Posterior cingulate gyrus (tissue), 11 donors: ENCODE measurements at places on chromosomes 12 and 14.

DNA sequence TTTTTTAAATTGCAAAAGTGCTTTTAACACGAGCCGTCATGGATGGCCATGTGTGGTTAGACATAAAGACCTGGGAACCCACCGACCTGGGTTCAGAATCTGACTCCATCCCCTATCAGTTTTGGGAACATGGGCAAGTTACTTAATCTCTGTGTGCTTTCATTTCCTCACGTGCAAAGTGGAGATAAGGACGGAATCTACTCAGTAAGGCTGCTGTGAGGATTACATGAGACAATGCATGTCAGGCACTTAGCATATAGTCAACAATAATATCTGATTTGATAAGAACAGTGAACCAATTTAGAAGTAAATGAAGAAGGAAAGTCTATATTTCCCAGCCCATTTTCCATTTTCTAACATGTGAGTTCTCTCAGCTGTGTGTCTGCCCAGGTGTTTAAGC is 235.4 kb downstream of the SUDS3 start:
- DNase-seq = no peak

GRCh38 chr12:26238341-26239121 is 43.2 kb downstream of the SSPN start:
- no peak for DNase-seq

- no peak for DNase-seq
These were observed 163.6 kb downstream of the PRKCH start for GRCh38 chr14:61484826-61485584.

DNA sequence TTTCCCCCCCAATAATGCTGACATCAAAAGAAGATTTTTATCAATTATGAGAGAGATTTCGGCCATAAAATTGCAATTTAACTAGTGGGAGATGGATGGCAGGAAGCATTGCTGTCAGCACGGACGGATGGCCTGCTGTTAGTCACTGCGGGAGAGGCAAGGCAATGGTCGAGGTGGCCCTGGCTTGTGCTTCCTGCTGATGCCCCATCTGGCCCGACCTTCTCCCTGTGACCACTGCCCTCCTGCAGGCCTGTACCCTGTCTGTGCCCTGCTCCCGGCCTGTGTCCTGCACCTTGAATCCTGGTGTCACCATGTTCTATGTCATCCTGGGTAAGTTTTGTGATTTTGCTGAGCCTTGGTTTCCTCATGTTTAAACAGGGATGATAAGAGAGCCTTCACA is 67.6 kb downstream of the ADCK1 start:
- DNase-seq = no peak

GRCh38 chr14:105210266-105211025 is 29.3 kb upstream of the NUDT14 start:
- DNase-seq = no peak

DNA sequence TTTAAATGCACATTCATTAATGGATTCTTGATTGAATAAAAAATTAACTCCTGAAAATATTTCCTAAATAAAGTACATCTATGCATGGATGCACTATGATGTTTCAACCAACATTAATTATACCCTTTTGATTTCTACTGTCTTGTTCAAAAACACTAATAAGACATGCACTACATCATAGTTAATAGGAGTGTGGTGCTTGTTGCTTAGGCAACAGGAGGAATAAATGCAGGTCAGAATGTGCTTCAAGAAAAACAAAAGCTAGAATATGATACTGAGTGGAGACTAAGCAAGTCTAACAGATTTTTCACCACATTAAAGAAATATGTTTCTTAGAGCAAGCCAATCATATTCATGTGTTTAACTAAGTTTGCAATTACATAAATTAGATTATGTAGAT is 495.8 kb upstream of the GARIN6 start:
- no peak for DNase-seq

DNA sequence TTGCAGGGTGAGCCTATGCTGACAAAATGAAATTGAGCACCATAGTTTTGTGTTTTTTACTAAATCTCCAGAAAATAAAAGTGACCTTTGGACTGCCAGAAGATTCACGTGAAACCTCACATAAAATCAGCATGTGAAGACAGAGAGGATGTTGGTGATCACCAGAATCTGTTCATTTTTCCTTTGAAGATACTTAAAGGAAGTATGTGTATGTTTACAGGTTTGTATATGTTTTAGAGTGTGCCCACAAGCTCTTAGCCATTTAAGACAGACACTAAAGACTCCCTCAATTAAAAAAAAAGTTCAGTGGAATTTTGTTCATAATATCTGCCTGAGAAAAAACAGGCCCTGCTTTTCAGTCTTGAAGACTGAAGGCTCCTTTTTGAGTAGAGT is 25.9 kb downstream of the DDX47 start:
- no peak for DNase-seq

- DNase-seq = no peak
These were observed 156.2 kb downstream of the CAND1 start for GRCh38 chr12:67425394-67425793.

- DNase-seq = no peak
These were observed 177.4 kb downstream of the PRKCH start for GRCh38 chr14:61498811-61499210.

DNA sequence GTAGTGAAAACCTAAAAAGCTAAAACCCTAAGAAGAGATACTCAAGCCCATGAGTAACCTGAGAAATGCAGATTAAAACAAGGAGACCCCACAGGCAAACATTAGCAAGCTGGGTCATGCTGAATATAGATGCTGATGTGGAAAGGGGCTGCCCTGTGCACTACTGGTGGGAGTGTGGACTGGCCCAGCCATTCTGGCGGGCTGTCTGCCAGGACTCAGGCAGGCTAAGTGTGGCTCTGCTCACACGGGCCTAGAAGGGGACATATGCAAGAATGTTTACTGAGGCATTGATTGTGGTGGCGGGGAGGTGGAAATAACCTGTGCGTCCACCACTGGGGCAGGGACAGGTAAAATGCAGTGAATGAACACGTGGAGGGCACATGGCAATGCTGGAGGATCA is 48.3 kb downstream of the SPTB start:
- DNase-seq = no peak
